ENCODE measurements at places on chromosomes 5 and 9. TPM values are rescaled to one million over a fixed set of nuclear protein-coding genes. Genes with fewer than 3 reads are reported as not detected.
A peak's percentile ranks its signal among the peaks of the same experiment; 100 is the strongest.

GRCh38 chr5:9720361-9720760, 90.2 kb upstream of the TAS2R1 start:
- H3K4me1 ChIP-seq = peaks cover 21% of the 10 kb centered on the region
- no peaks in the 10 kb centered on the region for H3K36me3 ChIP-seq
- DNase-seq = no peak
- H3K4me3 ChIP-seq = no peak overlapping the region
- H3K27me3 ChIP-seq = peaks cover 3% of the 10 kb centered on the region
- no peak overlapping the region for H3K27ac ChIP-seq

DNA sequence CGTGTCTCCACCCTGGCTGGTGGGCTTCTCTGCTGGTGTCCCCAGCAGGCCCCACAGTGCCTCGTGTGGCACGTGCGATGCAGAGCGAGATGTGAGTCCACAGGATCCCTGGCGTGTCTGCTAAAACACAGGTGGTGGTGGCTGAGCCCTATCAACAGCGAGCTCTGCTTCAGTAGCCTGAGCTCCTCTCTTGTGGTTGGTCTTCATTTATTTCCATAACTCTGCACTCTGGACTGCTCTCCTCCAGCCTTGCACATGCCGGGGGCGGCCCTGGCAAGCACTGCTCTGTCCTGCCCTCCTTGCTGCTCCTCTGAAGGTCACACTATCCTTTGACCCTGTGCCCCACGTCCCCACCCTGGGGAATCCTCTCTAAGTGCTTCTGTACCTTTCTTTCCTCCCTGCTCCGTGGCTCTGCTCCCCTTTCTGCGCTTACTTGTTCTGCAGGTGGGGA, 59.2 kb downstream of the NSUN2 start:
- H3K27me3 ChIP-seq = peaks cover 36% of the 10 kb centered on the region
- H3K27ac ChIP-seq = no peak overlapping the region
- no peaks in the 10 kb centered on the region for H3K36me3 ChIP-seq
- no peak overlapping the region for H3K4me3 ChIP-seq
- no peaks in the 10 kb centered on the region for H3K4me1 ChIP-seq

GRCh38 chr5:133200256-133200655, 148.4 kb downstream of the HSPA4 start:
- no peak for DNase-seq
- H3K4me1 ChIP-seq = peaks cover 9% of the 10 kb centered on the region

DNA sequence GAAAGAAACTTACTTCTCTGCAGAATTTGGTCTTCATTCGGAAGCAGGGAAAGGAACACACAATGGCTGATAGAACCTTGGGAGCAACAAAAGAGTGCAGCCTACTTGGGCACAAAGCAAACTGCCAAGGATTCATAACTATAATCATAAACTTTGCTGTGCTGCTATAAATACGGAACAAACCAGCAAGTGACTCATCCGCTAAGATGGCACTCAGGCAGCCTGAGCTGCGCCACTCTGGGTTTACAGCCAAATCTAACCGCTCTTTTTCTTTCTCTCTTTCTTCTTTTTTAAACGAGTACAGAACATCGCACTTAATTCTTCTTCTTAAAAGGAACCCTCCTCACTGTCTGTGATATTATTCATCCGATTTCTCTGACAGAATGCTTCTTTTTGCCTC, 81.1 kb downstream of the PTPN3 start:
- H3K4me1 ChIP-seq = peaks cover 25% of the 10 kb centered on the region
- H3K36me3 ChIP-seq = no peaks in the 10 kb centered on the region

DNA sequence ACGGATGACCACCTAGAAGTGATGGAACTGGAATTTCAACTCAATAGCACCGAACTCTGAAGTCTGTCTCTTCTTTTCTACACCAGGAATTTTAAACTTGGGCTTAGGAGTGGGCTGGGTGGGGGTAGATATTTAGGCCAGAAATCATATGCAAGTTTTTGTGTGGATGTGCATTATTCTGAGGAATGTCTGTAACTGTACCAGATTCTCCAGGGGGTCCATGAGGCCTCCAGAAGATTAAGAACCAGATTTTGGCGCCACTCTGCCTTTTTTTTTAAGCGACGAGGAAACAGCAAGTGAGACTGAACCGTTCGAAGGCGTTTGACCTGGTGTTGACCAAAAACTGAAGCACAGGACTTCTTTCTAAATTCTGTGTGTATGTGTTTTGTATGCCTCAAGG, 88.8 kb upstream of the TTC23L start:
- H3K27ac ChIP-seq = no peak overlapping the region
- H3K4me1 ChIP-seq = peaks cover 55% of the 10 kb centered on the region
- H3K36me3 ChIP-seq = peaks cover 31% of the 10 kb centered on the region
- H3K4me3 ChIP-seq = no peak overlapping the region
- no peaks in the 10 kb centered on the region for H3K27me3 ChIP-seq

GRCh38 chr5:141508440-141508797, 19.5 kb downstream of the PCDHGC5 start:
- peak overlapping the region; percentile 82 for H3K4me3 ChIP-seq
- H3K27me3 ChIP-seq = no peaks in the 10 kb centered on the region
- H3K27ac ChIP-seq = peak overlapping the region; percentile 57
- H3K36me3 ChIP-seq = peaks cover 20% of the 10 kb centered on the region

GRCh38 chr5:36734422-36734821, 128.0 kb downstream of the SLC1A3 start:
- H3K36me3 ChIP-seq = no peaks in the 10 kb centered on the region
- DNase-seq = no peak
- no peaks in the 10 kb centered on the region for H3K4me1 ChIP-seq
- no peak overlapping the region for H3K27ac ChIP-seq

DNA sequence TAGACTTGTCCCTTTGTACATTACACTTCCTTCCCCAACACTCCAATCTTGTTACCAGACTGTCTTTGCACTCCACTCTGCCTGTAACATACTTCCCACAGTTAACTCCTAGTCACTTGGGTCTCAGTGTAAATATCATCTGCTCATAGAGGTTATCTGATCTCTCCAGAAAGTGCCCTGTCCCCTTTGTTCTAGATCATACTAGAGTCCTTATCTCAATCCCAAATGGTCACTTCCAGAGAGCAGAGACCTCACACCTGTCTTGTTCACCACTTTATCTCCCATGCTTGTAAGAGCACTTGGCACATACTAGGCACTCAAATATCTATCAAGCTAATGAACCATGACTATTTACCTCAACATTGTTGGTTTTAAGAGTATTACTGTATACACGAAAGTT, 30.4 kb downstream of the SETX start:
- no peak overlapping the region for H3K4me3 ChIP-seq
- no peak for DNase-seq
- H3K27me3 ChIP-seq = no peaks in the 10 kb centered on the region
- H3K36me3 ChIP-seq = peaks cover 51% of the 10 kb centered on the region

- DNase-seq = no peak
- H3K4me1 ChIP-seq = peaks cover 9% of the 10 kb centered on the region
- no peak overlapping the region for H3K27ac ChIP-seq
- no peak overlapping the region for H3K4me3 ChIP-seq
- H3K27me3 ChIP-seq = peaks cover 12% of the 10 kb centered on the region
- H3K36me3 ChIP-seq = no peaks in the 10 kb centered on the region
Observed at GRCh38 chr5:6083311-6083978, 294.9 kb downstream of the MED10 start.

DNA sequence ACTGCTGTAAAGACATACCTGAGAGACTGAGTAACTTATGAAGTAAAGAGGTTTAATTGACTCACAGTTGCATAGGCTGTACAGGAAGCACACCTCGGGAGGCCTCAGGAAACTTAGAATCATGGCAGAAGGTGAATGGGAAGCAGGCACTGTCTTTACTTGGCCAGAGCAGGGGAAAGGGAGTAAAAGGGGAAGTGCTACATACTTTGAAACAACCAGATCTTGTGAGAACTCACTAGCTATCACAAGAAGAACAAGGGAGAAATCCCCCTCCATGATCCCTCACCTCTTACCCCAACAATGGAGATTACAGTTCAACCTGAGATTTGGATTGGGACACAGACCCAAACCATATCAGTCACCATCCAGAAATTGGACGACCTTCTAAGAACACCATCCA, 1285.8 kb upstream of the CDH9 start:
- H3K36me3 ChIP-seq = no peaks in the 10 kb centered on the region
- no peaks in the 10 kb centered on the region for H3K27me3 ChIP-seq
- no peak overlapping the region for H3K27ac ChIP-seq
- H3K4me1 ChIP-seq = no peaks in the 10 kb centered on the region
- DNase-seq = no peak

GRCh38 chr5:100824635-100825034, 78.4 kb downstream of the ST8SIA4 start:
- H3K27me3 ChIP-seq = no peaks in the 10 kb centered on the region
- no peak overlapping the region for H3K27ac ChIP-seq
- DNase-seq = no peak
- H3K4me1 ChIP-seq = peaks cover 31% of the 10 kb centered on the region
- H3K4me3 ChIP-seq = no peak overlapping the region

GRCh38 chr5:83925955-83926337, 205.3 kb upstream of the HAPLN1 start:
- DNase-seq = no peak
- H3K4me1 ChIP-seq = peaks cover 13% of the 10 kb centered on the region
- peaks cover 5% of the 10 kb centered on the region for H3K27me3 ChIP-seq
- no peak overlapping the region for H3K4me3 ChIP-seq
- H3K27ac ChIP-seq = no peak overlapping the region
- H3K36me3 ChIP-seq = no peaks in the 10 kb centered on the region

DNA sequence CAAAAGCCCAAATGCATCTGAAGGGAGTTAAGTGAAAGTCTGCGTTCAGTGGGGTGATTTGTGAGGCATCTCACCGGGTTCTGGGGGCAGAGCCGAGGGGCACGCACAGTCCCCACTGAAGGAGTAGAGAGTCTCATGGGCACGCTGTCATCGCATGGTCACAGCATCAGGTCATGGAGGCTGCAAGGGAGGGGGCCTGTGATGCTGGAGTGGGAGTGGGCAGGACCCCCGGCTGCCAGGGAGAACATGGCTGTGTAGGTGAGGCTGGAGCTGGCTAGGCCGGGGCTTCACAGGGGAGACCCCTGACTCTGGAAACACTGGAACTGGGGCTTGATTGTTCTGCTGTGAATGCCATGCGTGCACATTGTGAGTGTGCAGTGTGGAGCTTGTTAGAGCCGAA, 360.5 kb downstream of the IRX2 start:
- H3K27ac ChIP-seq = no peak overlapping the region
- H3K36me3 ChIP-seq = no peaks in the 10 kb centered on the region
- peaks cover 32% of the 10 kb centered on the region for H3K27me3 ChIP-seq

DNA sequence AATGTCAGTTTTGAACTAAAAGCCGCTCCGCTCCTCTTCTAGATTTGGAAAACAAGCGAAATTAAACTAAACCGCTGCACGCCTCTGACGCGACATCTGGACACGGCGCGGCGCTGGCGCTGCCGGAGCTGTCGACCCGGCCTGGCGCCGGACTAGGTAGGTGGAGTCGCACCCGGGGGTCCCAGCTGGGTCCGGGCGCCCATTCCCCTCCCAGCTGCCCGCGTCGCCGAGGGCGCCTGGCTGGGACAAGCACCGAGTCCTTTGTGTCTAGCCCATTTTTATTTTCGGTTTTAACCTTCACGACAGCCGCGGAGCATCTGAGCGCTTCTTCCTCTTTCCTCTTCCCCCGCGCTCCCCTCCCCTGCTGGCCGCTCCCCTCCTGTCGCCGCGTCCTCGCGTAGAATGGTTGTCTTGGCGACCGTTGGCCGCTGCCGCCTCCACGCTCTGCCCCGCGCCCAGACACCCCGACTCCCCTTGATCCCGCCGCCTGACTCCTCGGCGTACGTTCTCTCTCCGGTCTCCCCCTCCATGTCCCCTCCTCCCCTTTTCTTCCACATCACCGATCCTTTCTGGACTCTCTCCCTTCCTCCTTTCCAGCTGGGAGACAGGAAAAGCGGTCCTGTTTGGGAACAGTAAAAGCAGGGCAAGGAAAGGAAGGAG, 545 bp downstream of the CDKN2B-AS1 start:
- H3K27me3 ChIP-seq = peaks cover 84% of the 10 kb centered on the region
- H3K4me1 ChIP-seq = no peaks in the 10 kb centered on the region
- peak overlapping the region; percentile 91 for H3K27ac ChIP-seq
- DNase-seq = no peak
- no peaks in the 10 kb centered on the region for H3K36me3 ChIP-seq

- H3K4me1 ChIP-seq = peaks cover 10% of the 10 kb centered on the region
- H3K27me3 ChIP-seq = no peaks in the 10 kb centered on the region
- H3K27ac ChIP-seq = no peak overlapping the region
- H3K36me3 ChIP-seq = no peaks in the 10 kb centered on the region
Observed at GRCh38 chr5:54828151-54828550, 157.2 kb downstream of the ESM1 start.

GRCh38 chr5:112239996-112240395, 179.1 kb downstream of the EPB41L4A start:
- H3K27me3 ChIP-seq = no peaks in the 10 kb centered on the region
- DNase-seq = no peak
- peaks cover 10% of the 10 kb centered on the region for H3K36me3 ChIP-seq
- no peak overlapping the region for H3K27ac ChIP-seq
- peaks cover 4% of the 10 kb centered on the region for H3K4me1 ChIP-seq
- H3K4me3 ChIP-seq = no peak overlapping the region

DNA sequence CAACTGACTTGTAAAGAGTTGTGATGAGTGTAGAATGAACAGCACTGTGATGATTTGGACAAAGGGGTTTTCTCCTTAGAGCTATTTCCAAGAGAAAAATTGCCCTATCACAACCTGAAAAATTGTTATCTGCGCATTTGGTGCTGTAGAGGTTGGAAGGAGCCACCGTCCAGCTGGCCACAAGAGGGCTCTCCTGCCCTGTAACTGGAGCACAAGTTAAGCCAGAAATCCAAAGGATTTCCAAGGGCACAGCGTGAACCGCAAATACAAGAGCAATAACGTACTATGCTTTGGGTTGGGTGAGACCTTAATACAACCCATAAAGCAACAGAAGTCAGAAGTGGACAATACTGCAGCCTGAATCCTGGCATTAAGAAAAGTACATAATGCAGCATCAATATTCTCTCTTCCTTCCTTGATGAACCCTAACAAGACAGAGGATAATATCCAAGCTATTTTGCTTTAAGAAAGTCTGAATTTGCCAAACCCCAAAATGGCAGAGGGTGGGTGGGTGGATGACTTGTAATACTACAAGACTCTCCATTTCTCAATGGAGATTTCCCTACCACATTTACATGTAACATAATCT, 56.8 kb upstream of the SMIM32 start:
- H3K27me3 ChIP-seq = peaks cover 34% of the 10 kb centered on the region
- no peaks in the 10 kb centered on the region for H3K4me1 ChIP-seq
- no peak for DNase-seq
- H3K36me3 ChIP-seq = no peaks in the 10 kb centered on the region
- no peak overlapping the region for H3K27ac ChIP-seq

DNA sequence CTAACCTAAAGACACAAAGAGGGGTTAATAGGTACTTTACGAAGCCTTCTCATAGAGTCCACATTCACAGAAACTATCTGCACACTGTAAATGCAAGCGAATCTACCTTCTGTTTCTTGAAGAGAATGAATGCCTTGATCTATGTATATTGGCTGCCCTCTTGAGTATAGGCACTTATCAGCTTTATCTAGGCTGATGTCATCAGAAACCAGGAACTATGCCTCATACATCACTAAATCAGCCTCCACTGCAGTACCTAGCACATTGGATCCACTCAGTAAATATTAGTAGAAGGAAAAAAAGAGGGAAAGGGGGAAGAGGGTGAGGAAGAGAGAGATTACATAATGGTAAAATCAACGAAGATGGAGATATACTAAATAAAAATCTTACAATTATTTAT, 477.1 kb downstream of the CAAP1 start:
- no peak overlapping the region for H3K27ac ChIP-seq
- no peak for DNase-seq
- H3K36me3 ChIP-seq = no peaks in the 10 kb centered on the region
- H3K4me1 ChIP-seq = no peaks in the 10 kb centered on the region

The CER1 gene
- 0.99 TPM for total RNA-seq

The DAB2 gene
- total RNA-seq = 91.6 TPM

The PCDHB2 gene
- 33.7 TPM for total RNA-seq

The HRCT1 gene
- total RNA-seq = 0.40 TPM

Data from type B pancreatic cell (in vitro differentiated cells).